ENCODE measurements at places on chromosomes 2 and 18. TPM values are rescaled to one million over a fixed set of nuclear protein-coding genes. Genes with fewer than 3 reads are reported as not detected.

GRCh38 chr2:4791488-4791887 is 900.7 kb upstream of the SOX11 start:
- no peak overlapping the region for H3K4me3 ChIP-seq
- H3K27me3 ChIP-seq, result no peaks in the 10 kb centered on the region
- no peak for DNase-seq

GRCh38 chr2:21095178-21095577 is 28.6 kb upstream of the TDRD15 start:
- no peaks in the 10 kb centered on the region for H3K27me3 ChIP-seq
- no peaks in the 10 kb centered on the region for H3K36me3 ChIP-seq
- DNase-seq, result no peak
- H3K4me3 ChIP-seq, result no peak overlapping the region

- no peak for DNase-seq
- H3K4me3 ChIP-seq, result no peak overlapping the region
- no peaks in the 10 kb centered on the region for H3K27me3 ChIP-seq
- no peaks in the 10 kb centered on the region for H3K36me3 ChIP-seq
Measured at GRCh38 chr18:71808616-71809015, 735.5 kb downstream of the CBLN2 start.

GRCh38 chr2:143422681-143423080 is 293.5 kb downstream of the ARHGAP15 start:
- no peaks in the 10 kb centered on the region for H3K4me1 ChIP-seq
- no peaks in the 10 kb centered on the region for H3K27me3 ChIP-seq
- peaks cover 3% of the 10 kb centered on the region for H3K36me3 ChIP-seq
- DNase-seq, result peak; percentile 13
- H3K27ac ChIP-seq, result no peak overlapping the region
- H3K4me3 ChIP-seq, result no peak overlapping the region

DNA sequence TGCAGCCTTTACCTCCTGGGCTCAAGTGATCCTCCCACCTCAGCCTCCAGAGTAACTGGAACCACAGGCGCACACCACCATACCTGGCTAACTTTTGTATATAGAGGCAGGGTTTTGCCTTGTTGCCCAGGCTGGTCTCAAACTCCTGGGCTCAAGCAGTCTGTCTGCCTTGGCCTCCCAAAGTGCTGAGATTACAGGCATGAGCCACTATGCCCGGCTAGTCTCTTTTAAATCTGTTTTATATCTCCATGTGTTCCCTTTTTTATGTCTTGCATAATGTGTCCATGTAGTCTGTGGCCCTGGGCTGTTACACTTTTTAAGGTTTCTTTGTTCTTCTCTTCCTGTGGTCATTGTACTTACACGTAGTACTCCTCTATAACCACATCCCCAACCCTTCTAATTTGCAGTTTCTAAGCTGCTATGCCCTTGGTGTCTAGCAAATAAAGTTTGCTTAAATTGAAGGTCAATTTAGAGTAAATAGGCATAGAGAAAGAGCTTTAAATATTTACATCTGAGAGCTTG is 168.2 kb downstream of the MCFD2 start:
- H3K4me3 ChIP-seq, result no peak overlapping the region
- H3K4me1 ChIP-seq, result peaks cover 5% of the 10 kb centered on the region
- no peaks in the 10 kb centered on the region for H3K27me3 ChIP-seq

DNA sequence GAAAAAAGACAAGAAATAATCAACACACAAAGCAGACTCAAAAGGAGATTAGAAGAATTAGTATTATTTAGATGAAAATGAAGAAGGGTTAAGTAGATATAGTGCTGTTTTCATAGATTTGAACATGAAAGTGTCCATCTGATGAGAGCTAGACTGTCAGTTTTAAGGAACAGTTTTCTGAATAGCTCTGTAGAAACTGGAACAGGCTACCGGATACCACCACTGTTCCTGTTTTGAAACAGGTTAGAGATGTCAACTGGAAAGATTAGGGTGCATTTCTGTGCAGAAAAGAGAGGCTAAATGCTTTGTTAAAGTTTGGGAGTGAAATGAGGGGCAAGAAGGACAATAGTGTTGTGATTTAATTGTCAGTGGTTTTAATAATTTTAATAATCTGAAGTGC is 908.8 kb downstream of the CNTNAP5 start:
- no peak overlapping the region for H3K4me3 ChIP-seq
- H3K4me1 ChIP-seq, result no peaks in the 10 kb centered on the region
- no peak for DNase-seq
- H3K36me3 ChIP-seq, result no peaks in the 10 kb centered on the region

- H3K36me3 ChIP-seq, result no peaks in the 10 kb centered on the region
- H3K4me3 ChIP-seq, result no peak overlapping the region
- no peaks in the 10 kb centered on the region for H3K4me1 ChIP-seq
- no peak overlapping the region for H3K27ac ChIP-seq
- no peaks in the 10 kb centered on the region for H3K27me3 ChIP-seq
Measured at GRCh38 chr2:100756704-100757103, 63.2 kb upstream of the NPAS2 start.

ELOA2 gene
- not detected for total RNA-seq

DNA sequence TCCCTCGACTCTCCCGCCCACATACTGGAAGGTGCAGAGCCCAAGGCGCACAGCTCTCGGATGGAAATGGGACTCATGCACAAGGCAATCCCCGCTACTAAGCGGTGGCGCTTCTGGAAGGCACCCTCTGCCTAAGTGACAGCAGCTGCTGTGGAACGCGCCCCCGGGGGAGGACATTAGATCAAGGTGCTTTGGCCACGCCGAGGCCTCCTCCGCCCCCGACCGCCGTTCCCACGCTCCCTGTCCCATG is 202 bp downstream of the MCEE start:
- no peaks in the 10 kb centered on the region for H3K27me3 ChIP-seq
- peaks cover 24% of the 10 kb centered on the region for H3K4me1 ChIP-seq
- peaks cover 19% of the 10 kb centered on the region for H3K36me3 ChIP-seq
- H3K27ac ChIP-seq, result peak overlapping the region; percentile 89
- H3K4me3 ChIP-seq, result peak overlapping the region; percentile 95
- DNase-seq, result no peak

Data from CD4-positive, alpha-beta T cell (primary cell).